ENCODE measurements at places on chromosomes 3 and 15.

- DNase-seq: no peak
These were observed 44.3 kb upstream of the FGD5 start for GRCh38 chr3:14774431-14774830.

DNA sequence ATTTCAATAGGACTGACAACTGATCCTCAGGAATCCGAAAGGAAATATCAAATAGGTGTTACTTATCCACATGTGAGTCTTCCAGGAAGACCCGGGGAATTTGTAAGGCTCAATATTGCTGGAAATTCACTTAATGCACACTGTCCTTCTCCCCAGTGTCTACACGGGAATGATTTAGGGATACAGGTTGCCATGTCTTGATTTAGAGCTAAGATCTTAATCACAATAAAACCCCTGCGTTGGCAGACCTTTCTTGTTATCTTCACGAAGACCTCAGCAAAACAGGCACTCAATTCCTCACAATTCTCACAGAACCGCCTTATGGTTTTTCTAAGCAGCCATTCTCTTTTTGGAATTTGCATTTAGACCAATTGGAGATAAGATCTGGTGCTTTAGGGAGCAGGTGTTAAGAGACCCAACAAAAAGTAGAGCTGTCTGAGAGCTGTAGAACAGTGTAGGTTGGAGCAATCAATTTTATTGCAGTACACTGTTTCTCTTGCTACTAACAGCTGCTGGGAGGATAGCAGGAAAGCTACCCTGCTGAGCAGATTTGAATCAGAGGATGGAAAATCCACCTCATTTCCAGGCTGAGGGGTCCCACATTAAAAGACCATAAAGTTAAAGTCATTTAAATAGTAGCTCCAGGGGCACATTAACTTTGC is 925.7 kb downstream of the EPHA3 start:
- no peak for DNase-seq

DNA sequence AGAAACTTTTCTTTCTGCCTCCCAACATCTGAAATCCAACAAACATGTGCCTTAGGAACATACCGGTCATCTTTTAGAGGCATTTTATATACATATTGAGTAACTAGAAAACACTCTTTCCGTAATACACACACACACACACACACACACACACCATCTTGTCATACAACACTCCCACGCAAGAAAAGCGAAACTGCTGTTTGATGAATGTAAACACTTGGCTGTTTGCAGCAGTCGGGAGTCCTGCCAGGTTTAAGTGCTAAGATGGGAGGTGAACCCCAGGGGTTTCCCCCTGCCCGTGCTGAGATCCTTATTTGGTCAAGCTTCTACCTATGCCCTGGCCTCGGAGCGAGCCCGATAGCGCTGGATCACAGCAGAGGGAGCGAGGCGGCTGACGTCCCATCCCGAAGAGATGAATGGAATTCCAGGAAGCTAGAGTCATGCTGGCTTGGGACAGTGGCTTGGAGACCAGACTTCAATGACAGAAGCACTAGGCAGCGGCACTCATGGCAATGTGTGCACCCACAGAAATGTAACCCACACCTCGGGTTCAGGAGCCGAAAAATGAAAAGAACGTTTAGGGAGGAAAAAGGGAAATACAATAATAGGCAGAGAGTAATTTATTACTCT is 1.3 kb upstream of the THBS1 start:
- peak; percentile 71 for DNase-seq

- no peak for DNase-seq
These were observed 31.7 kb upstream of the RAB11A start for GRCh38 chr15:65837301-65838294.

DNA sequence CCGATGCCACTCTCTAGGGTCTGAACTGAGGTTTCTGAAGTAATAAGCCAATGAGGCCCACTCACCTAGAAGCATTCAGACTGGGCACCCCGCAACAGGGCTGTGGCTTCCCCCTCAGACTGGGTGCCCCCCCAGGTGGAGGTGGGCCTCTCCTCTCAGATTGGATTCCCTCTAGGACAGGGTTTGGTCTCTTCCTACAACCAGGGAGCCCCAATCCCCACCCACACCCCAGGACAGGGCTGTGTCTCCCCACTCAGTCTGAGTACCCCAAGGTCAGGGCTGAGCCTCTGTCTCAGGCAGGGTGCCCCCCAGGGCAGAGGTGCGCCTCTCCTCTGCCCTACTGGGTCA is 27.7 kb downstream of the PTH1R start:
- DNase-seq: no peak

DNA sequence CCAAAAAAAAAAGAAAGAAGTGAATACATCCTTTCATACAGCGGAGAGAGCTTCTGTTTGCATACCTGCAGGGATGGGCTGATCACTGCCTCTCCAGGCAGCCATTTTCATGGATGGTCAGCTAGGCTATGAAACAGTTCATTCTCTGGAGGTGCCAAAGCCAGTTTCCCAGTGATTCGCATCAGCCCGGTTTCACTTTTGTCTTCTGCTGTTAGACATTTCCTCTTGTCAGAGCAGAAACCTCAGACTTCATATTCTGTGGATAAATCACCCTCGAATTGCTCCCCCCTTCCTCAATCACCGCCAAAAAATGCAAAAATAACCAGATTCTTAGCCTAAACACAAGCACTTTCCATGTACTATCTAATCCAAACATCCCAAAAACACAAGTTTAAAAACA is 225.6 kb downstream of the ADAMTS9 start:
- no peak for DNase-seq

DNA sequence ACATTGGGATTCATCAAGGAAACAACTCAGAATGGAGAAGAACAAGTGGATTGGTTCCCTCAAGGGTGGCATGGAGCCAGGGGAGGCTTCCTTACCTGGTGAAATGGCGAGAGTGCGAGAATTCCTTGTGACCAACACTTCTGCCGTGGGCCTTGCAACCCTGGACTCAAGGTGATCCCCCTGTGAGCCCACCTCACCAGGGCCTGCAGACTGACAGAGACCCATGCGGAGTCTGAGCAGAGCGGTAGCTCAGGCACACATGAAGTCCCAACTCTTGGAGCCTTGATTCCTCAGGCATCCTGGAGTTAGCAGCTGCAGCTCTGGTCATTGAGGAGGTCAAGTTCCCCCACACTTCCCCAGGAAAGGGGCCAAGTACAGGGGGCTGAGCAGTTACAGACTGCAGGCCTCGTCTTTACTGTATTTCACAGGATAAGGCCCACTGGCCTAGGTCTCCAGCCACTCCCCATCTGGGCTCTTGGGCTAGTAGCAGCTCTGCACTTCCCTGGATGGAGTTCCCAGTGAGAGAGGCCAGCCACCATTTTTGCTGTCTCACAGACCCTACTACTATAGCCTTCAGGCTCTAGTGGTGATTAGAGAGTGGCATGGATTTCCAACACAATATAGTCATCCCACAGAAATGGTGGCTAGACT is 269.5 kb upstream of the DCBLD2 start:
- DNase-seq: no peak

DNA sequence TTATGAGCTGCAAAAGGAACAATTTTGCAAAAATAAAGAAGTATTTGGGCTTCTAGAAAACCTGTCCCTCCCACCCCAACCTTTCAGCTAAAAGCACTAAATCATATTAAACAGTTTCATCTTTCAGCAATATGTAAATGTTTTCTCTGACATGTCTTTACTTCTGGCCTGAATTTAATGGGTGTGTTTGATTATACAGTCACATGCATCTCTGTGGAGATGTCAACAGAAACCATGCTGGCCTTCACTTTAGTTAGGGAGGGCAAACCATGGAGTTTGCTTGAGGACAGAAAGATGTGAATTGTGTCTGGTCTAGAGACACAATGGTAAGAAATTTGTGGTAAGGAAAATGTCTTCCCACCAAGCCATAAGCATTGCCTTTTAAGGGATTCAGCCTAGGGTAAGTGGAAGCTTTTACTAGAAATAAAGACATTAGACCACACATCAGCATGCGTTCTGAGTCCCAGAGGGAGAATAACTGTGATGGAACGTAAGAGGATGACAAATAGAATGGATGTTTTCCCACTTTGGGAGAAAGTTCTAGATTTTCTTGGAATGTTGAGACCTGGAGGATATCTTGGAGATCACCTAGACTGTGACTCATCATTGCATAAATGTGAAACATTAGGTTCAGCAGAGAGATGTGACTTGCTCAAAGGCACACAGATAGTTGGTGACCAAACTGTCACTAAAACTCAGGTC is 68.9 kb downstream of the ST8SIA2 start:
- no peak for DNase-seq
